ENCODE measurements at places on chromosomes 1 and 21.

DNA sequence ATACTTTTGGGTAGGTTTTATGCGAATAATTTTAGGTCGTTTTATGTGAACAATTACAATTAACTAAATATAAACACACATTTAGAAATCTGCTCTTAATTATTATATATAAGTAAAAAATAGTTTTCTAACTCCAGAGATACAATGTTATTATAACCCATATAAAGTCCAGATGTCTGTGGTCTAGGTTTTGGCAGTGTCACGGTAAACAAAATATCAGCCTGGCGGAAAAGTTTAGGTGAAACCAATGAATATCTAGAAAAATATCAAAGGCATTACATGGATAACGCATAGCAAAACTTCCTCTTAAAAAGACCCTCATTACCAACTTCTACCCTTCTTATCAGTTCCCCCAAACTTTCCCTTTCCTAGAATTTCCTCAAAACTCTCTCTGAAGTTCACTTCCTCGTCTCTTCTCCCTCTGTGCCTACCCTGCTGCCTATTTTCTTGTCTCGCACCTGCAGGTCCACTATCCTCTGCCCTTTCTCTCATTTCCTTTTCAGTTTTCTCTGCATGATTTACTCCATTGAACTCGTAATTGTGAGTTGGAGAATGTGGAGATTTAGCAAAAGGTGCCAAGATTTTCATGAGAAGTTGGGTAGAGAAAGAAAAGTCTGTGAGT, 21.8 kb downstream of the VTCN1 start:
- DNase-seq = no peak

DNA sequence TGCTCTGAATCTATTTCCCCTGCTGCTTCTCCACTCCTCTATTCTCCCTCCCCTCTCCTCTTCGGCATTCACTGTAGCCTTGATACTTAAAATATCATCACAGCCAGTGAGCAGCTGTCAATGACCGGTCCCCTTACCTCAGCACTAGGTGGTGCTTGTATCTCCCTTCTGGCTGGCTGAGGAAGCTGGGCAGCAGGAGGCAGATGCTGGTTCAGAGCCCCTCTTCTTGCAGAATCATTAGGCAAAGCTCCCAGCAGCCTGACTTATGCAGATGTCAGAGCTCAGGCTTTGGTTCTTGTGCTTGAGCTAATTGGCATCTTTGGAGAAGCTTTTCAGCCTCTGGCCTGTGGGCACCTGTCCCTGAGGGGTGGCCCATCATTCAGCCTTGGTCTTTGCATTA, 31.9 kb upstream of the KCNA2 start:
- DNase-seq = no peak

GRCh38 chr1:43344267-43344850, 6.7 kb downstream of the MPL start:
- DNase-seq = no peak

GRCh38 chr1:110542725-110543124, 23.8 kb upstream of the KCNA10 start:
- no peak for DNase-seq

DNA sequence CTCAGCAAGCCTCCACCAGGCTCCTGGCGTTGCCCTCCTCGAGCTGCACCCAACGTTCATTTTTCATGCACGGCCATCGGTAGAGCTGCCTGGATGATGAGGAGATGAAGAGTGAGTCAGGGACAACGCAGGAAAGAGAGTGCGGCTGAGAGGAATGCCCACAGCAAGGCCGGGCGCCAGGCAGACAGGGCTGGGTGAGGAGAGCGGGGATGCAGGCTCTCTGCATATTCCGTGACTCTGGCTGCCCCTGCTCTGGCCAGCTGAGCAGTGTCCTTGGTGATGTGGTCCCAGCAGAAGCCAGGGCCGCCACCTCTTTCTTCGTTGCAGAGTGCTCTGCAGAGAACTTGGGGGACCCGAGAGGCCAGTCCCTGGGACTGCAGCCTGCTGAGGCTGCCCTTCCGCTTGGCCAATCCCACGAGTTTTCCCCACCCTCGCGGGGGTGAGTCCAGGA, 10.8 kb downstream of the UMODL1 start:
- no peak for DNase-seq
